ENCODE measurements at places on chromosomes 5 and 9.

GRCh38 chr5:141935538-141935937 lies 11.9 kb downstream of the DELE1 start:
- no peak for DNase-seq

GRCh38 chr5:173775261-173776197 lies 112.6 kb upstream of the CPEB4 start:
- no peak for DNase-seq

DNA sequence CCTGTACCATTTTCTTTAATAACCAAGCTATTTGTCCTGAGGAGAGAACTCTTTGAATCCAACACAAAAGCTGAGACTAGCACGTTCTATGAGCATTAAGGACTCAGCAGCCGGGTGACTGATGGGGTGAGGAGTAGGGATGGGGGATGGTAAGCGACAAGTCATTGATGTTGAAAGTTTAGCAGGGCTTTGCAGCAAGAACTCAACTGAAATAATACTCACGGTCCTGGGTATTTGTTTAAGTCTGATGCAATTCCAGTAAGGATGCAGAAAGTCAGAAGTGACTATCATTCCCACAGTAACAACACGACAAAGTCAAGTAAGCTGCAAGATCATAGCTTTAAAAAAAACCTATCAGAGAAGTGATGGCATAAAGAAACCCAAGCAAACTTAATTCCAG lies 131.1 kb downstream of the ACTL7B start:
- DNase-seq: no peak

GRCh38 chr5:52825826-52826225 lies 38.1 kb downstream of the ITGA1 start:
- DNase-seq: no peak

DNA sequence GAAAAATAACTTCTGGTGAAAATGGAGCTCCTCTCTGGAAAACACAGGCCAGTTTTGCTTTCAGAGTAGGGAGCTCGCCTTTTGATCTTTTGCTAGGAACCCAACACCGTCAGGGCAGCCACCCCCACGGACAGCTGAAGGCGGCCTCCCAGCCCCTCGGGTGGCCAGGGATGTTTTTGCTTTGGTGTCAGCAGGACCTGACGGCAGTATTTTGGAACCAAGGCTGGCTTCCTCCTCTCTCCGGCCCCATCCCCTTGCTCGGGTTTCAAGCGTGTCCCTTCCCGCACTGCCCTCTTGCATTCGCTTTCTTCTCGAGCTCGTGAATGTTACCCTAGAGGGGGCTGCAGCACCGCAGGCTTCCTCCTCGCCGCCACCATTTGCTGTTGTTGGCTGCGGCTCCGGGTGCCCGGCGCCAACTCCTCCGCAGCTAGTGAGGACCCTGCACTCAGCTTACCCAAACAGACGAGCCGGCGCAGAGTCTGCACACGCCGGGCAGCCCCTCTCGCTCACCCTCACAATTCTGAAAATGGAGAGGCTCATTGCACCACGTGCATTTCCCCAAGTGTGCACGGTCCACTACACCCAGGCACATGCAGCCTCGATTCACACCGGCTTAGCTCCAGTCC lies 35.5 kb upstream of the ADAMTSL1 start:
- peak; percentile 17 for DNase-seq

GRCh38 chr5:126139773-126140172 lies 283.4 kb upstream of the GRAMD2B start:
- no peak for DNase-seq

GRCh38 chr9:87602933-87603643 lies 105.4 kb downstream of the DAPK1 start:
- no peak for DNase-seq

DNA sequence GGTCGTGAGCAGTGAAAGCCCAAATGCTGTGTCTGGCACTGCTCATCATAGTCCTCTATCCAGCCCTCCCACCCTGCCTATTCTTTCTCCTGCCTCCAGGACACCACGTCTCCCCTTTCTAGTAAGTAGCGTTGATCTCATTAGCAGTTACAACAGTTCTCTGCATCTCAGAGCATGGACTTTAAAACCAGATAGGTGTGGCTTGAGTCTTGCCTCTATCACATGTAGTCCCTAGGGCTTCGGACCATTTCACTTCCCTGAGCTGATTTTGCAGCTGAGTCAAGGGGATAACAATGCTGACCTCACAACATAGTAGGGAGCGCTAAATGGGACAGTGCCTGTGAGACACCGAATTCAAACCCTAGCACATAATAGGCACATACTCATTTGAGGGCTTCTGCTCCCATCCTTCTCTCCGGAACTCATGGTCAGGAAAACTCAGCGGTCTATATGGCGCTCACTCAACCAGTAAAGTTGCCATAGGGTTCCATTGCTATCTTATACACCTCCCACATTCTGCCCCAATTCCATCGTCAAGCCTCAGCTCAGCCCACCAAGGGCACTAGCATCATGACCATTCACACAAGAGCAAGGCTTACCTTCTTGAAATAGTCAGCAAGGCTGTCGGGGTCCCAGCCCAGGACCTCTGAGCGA lies 515 bp downstream of the LCP2 start:
- no peak for DNase-seq
